ENCODE measurements at places on chromosomes 5 and 9.

- DNase-seq, result no peak
Observed at GRCh38 chr9:69556707-69557106, 115.5 kb downstream of the APBA1 start.

GRCh38 chr9:98287384-98287783 is 31.9 kb upstream of the TBC1D2 start:
- no peak for DNase-seq

- DNase-seq, result no peak
Observed at GRCh38 chr5:57768745-57769144, 286.1 kb upstream of the ACTBL2 start.

DNA sequence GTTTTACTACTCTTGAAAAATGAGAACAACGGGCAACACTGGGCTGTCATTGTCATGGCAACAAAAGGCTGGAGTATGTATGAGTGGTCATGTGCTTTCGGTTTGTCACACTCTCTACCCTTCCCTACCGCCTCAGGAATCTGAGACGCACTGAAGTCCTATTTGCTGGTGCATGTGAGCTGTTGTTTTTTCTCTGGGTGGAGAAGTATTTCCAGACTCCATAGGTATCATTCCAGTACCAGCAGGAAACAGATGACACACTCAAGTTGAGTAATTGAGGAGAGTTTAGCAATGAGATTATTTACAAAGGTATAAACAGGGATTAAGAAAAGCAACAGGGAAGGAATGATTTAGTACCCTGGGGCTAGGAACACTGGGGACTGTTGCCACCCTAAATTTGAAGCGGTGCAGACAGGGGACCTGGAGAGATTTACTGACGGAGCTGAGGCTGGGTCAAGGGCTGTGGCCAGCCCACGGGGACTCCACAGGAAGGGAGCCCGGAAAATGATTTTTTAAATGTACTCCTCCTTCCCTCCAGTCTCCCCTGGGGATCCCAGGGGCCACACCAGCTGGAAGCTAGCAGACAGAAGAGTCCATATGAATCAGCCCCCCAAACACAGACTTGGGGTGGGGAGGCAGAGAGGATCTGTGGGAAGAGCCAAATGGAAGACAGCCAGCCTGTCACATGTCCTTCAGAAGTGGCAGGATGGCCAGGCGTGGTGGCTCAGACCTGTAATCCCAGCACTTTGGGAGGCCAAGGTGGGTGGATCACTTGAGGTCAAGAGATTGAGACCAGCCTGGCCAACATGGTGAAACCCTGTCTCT is 13.2 kb upstream of the ZBTB43 start:
- no peak for DNase-seq

DNA sequence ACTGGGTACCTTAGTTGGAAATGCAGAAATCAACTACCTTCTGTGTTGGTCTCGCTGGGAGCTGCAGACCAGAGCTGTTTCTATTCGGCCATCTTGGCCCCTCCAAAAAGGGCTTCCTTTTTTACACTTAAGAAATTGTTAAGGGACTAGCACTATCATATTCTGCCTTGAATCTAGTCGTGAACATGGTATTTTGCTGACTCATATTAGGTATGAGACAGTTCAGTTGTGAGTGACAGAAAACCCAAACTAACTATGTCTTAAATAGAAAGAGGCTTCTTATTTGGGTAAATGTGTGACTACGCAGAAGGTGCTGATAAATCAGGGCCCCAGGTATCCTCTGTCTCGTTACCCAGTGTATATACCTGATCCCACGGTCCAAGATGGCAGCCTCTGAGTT is 298.2 kb downstream of the EDIL3 start:
- DNase-seq, result no peak

DNA sequence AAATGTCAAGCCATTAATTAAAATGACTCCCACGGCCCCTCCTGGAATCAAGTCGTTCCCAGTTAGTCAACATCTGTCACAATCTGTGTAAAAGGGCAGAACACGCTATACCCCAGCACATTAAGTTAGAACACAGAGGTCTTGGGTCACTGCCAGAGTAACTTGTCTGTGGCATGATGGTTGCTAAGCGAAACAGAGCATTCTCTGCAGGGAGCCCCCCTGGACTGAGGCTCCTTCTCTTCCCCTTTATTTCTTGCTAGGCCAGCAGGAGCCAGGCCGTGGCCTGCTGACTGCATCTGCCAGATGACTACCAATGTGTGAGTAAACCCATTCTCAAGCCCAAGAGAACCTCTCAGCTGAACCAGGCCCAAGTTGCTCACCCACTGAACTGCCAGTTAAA is 51.9 kb upstream of the ZBED3 start:
- DNase-seq, result peak; percentile 12

DNA sequence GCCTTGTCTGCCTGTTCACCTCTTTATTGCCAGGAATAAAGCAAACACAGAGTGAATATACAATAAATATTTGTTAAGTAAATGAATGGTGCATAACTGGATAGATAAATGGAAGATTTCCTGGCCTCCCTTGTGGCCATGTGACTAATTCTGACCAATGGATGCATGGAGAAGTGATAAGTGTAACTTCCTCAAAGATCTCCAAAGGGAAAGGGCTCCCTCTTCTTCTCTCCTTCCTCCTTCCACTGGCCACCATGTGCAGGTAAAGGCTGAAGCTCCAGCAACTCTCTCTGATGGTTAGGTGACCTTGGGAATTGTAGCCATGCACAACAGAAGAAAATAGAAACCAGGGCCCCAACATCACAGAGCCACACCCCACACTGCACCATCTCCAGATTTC is 174.4 kb downstream of the EBF1 start:
- DNase-seq, result no peak

GRCh38 chr5:20347334-20347733 is 359.3 kb upstream of the CDH18 start:
- DNase-seq, result no peak

GRCh38 chr9:20740929-20741582 is 57.0 kb downstream of the FOCAD start:
- DNase-seq, result no peak

DNA sequence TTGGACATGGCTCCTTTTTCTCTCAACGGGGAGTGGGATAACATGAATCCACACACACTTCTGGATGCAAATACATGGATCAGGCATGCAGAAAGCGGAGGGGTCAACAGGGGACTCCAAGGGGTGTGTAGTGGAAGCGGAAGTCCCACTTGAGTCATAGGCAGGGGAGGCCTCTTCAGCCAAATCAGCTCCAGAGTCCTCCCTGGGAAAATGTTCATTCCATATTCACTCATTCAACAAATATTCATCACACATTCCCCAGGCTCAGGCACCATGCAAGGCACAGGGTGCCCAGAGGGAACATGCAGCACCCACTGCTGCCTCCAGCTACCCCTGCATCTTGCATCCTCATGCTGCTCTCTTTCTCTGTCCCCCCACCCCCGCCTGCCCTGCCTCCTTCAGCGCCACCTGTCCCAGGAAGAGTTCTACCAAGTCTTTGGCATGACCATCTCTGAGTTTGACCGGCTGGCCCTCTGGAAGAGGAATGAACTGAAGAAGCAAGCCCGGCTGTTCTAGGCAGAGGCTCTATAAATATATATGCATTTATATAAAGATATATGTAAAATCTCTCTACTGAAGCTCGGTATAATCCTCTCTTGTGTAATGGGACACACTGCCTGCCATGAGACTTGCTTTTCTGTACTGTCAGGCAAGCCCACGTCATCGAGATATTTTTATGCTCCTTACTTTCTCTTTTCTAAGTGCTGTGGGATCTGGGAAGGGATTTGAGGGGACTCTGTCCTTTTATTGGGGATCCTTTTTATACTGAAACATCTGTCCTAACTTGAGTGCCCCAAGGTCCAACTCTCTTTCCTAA is 13.6 kb upstream of the AFAP1L1 start:
- no peak for DNase-seq

- no peak for DNase-seq
Observed at GRCh38 chr9:70117835-70118319, 74.2 kb downstream of the MAMDC2 start.

GRCh38 chr5:59037453-59037852 is 454.6 kb downstream of the RAB3C start:
- no peak for DNase-seq

DNA sequence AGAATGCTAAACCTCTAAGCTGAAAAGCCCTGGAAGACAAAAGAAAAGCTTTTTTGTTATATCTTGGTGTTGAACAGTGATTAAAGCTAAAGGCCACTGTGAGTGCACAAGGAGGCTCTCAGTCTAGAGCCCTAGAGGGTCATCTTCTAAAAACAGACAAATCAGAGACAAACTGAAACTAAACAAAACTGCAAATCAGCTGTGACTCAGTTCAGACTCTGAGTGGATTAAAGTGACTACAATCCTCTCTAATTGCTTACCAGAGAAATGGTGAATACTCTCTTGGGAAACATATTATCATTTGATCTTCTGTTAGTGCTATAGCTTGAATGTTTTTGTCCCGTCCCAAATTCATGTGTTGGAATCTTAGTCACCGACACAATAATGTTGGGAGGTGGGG is 491.9 kb downstream of the CDH18 start:
- DNase-seq, result no peak

GRCh38 chr9:108636013-108636412 is 219.8 kb downstream of the ACTL7B start:
- DNase-seq, result no peak

GRCh38 chr5:132498686-132499271 is 8.2 kb upstream of the IRF1 start:
- no peak for DNase-seq

- DNase-seq, result no peak
Observed at GRCh38 chr9:83304686-83305085, 233.5 kb downstream of the FRMD3 start.

Measured in NCI-H146 (cell line).